ENCODE measurements at places on chromosomes 4 and X. TPM values are rescaled to one million over a fixed set of nuclear protein-coding genes. Genes with fewer than 3 reads are reported as not detected.

GPAT3 gene
- 0.17 TPM for total RNA-seq

NEUROG2 gene
- not detected for total RNA-seq

RHOXF2 gene
- not detected for total RNA-seq

CYBB gene
- total RNA-seq, result 0.41 TPM

SPATA18 gene
- 7.4 TPM for total RNA-seq

CITED1 gene
- total RNA-seq, result 2.0 TPM

XKRX gene
- total RNA-seq, result 0.86 TPM

FHDC1 gene
- 11.6 TPM for total RNA-seq

FAM184B gene
- total RNA-seq, result 0.17 TPM

GRCh38 chr4:174919886-174920423, 1.8 kb downstream of the ADAM29 start:
- DNase-seq, result no peak

GRCh38 chr4:89618151-89618550, 218.8 kb downstream of the SNCA start:
- DNase-seq, result no peak

DNA sequence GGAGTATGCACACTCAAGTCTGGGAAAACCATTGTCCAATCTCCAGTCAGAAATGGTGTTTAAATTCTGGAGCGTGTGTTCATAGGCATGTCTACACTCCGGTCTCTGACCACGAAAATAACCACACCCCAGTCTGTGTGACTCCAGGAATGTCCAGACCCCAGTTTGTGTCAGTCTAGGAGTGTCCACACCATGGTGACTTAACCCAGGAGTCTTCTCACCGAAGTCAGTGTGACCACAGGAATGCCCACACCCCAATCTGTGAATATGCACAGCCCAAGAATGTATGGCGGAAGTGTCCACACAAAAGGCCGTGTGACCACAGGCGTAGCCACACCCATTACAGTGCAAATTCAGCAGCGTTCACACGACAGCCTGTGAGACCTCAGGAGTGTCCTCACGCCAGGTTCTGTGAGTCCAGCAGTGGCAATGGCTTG, 11.4 kb downstream of the FTSJ1 start:
- DNase-seq, result no peak

- no peak for DNase-seq
Observed at GRCh38 chrX:9310616-9311015, 154.2 kb upstream of the TBL1X start.

- DNase-seq, result no peak
Observed at GRCh38 chr4:118772081-118772766, 63.7 kb downstream of the SEC24D start.

GRCh38 chrX:17535229-17535628, 160.2 kb downstream of the NHS start:
- no peak for DNase-seq

DNA sequence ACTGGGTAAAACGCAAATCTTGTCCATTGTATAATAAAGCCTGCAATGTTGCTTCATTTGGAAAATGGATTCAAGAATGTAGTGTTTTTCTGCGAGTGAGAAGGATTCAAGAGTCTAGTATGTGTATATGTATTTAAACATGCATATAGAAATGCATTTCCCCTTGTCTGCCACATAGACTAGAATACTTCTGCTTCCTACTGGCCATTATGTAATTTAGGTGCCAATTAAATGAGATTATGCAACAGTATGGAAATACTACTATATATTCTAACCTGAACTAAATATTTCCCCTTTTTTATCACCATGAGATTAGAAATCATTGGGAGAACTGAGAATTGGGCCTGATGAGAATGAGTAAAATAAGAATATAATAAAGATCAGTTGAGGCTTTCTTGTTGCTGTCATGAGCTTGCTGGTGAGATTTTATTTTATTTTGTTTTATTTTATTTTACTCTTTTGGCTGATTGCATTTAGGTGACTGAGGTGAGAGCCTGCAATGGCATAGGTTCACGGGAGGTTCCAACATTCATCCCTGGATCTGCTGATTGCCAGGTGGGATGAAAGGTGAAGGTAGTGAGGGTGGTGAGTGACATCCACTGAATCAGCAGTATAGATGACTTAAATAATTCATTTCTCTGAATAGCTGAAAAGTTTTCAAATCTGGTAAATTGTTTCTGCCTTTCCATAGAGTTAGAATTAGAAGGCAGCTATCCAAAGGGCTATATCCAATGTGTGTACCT, 95.6 kb upstream of the SLC4A4 start:
- DNase-seq, result no peak

DNA sequence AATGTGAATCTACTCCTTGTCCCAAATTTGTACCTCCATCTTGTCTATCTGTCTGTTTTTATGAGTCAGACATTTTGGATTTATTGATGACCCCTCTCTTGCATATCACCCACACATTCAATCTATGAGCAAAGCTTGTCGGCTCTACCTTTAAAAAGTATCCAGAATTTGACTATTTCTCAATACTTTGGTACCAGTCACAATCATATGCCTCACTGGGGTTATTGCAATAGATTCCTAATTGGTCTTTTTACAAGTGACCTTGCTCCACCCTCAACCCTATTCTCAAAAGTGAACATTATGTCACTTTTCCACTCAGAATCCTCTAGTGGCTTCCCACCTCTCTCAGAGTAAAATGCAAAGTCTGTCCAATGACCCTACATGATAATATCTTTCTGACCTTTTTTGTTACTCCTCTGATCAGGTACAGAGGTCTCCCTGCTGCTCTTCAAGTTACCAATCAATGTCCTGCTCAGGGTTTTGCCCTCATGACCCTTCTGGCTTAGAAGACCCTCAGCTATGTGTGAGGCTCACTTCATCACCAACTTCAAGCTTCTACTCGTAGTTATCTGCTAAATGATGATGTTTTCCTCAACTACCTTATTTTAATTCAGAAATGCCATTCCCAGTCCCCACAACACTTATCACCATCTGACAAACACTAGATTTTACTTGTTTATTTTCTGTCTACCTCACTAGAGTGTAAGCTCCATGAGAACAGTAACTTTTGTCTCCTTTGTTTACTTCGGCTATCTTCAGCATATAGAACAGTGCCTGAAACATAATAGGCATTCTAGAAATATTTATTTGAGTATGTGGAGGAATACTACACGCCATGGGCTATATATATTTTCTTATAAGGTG, 22.4 kb downstream of the AFP start:
- no peak for DNase-seq

DNA sequence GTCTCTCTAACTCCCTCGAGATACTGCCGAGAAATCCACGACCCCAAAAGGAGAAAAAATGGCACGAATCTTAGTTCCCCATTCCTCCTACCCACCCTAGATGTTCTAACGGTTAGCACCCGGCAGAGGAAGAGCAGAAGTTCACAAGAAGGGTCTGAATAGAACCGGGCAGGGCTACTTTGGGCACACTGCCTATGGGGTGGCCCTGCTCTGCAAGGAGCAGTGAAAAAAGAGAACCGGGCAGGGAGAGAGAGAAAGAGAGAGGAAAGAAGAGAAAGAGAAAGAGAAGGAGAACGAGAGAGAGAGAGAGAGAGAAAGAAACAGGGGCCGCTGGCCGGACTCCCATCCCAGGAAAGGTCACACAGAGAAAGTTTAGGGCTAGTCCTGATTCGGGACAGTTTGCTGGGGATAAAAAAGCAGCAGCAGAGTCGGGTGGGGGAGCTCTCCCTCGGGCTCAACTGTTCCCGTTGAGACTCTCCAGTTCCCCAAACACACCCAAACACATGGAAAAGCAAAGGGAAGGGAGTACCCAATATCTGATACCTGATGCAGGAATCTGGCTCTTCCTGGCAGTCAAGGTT, 468 bp downstream of the GLA start:
- DNase-seq, result no peak

- DNase-seq, result no peak
Observed at GRCh38 chrX:44253575-44253942, 89.9 kb downstream of the EFHC2 start.

- no peak for DNase-seq
Observed at GRCh38 chr4:95264843-95265242, 283.9 kb downstream of the UNC5C start.

DNA sequence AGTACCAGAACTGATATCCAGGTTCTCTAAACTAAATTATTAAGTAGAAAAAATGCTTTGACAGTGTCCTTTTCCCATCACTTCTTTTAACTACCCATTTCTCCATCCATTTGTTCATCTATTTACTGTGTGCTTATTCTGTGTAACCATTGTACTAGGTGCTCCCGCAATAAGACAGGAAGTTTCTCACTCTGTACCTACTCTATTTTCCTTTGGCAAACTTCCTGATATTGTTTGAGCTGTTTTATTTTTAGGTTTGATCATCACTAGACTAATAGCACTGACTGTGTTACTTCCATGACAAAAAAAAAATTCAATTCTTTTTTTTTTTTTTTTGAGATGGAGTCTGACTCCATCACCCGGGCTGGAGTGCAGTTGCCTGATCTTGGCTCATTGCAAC, 102.5 kb upstream of the CASK start:
- no peak for DNase-seq

GRCh38 chr4:184732126-184732525, 1.8 kb downstream of the CENPU start:
- no peak for DNase-seq

GRCh38 chr4:41098093-41099048, 116.0 kb downstream of the APBB2 start:
- DNase-seq, result no peak

GRCh38 chrX:50386520-50386919, 84.1 kb downstream of the DGKK start:
- no peak for DNase-seq

- no peak for DNase-seq
Observed at GRCh38 chr4:183107891-183108459, 8.9 kb downstream of the WWC2 start.

DNA sequence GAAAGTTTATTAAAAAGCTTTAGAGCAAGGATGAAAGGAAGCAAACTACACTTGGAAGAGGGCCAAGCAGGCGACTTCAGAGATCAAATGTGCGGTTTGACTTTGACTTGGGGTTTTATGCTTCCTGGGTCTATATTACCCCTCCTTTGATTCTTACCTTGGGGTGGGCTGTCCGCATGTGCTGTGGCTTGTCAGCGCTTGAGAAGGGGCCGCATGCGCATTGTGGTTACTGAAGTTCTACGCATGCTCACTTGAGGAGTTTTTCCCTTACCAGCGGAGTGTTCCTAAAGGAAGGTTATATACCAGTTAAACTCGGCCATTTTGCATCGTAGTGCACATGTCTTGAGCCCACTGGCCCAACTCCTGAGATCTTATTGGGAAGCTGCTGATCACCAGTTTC, 9.9 kb downstream of the ZNF157 start:
- no peak for DNase-seq

DNA sequence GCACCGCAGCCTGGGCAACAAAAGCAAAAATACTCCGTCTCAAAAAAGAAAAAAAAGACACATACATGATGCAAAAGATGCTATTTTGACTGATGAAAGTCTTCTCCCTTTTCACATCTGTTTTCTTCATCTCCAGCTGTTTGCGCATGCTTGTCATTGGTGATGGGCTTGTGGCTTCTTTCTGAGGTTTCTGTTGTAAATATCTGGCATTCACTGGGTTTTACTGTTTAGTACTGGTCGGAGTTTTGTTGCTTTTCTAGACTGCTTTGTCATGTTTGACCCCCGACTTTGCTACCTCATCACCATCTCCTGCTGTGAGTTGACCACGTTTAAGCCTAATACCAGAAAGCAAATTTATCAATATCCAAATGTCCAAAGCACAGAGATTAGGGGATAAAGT, 34.4 kb downstream of the PTCHD1 start:
- no peak for DNase-seq

- no peak for DNase-seq
Observed at GRCh38 chr4:25028851-25029250, 1.9 kb downstream of the LGI2 start.

- no peak for DNase-seq
Observed at GRCh38 chrX:17798921-17799320, 61.6 kb downstream of the SCML1 start.
